ENCODE measurements at places on chromosomes 2 and 18. TPM values are rescaled to one million over a fixed set of nuclear protein-coding genes. Genes with fewer than 3 reads are reported as not detected.

DNA sequence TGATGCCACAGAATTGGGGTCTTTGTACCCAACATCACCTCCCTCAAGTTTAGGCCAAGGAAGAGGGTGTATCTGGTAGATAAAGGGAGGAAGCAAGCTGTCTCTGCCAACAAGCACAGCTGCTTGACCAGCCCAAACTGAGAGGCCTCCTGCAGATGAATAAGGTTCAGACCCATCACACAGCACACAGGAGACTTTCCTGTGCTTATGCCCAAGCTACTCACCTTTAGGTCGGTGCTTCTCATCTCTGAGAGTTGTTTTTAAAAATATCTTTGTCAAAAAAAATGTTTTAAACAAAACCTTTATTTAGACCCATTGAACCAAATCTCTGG lies 24.7 kb upstream of the SP3 start:
- H3K27ac ChIP-seq: peak overlapping the region; percentile 62
- no peaks in the 10 kb centered on the region for H3K27me3 ChIP-seq
- no peak for DNase-seq
- H3K36me3 ChIP-seq: no peaks in the 10 kb centered on the region

The MC2R gene
- not detected for total RNA-seq

The GEN1 gene
- total RNA-seq: 0.49 TPM

The MROH2A gene
- not detected for total RNA-seq

GRCh38 chr2:16657671-16658070 lies 8.0 kb downstream of the CYRIA start:
- peak overlapping the region; percentile 20 for H3K27ac ChIP-seq
- DNase-seq: no peak
- no peaks in the 10 kb centered on the region for H3K27me3 ChIP-seq
- H3K4me1 ChIP-seq: peaks cover 70% of the 10 kb centered on the region
- no peak overlapping the region for H3K4me3 ChIP-seq

GRCh38 chr2:65901756-65902155 lies 469.4 kb upstream of the SPRED2 start:
- H3K27ac ChIP-seq: no peak overlapping the region
- H3K36me3 ChIP-seq: no peaks in the 10 kb centered on the region
- peaks cover 13% of the 10 kb centered on the region for H3K4me1 ChIP-seq
- H3K27me3 ChIP-seq: no peaks in the 10 kb centered on the region
- H3K4me3 ChIP-seq: no peak overlapping the region

DNA sequence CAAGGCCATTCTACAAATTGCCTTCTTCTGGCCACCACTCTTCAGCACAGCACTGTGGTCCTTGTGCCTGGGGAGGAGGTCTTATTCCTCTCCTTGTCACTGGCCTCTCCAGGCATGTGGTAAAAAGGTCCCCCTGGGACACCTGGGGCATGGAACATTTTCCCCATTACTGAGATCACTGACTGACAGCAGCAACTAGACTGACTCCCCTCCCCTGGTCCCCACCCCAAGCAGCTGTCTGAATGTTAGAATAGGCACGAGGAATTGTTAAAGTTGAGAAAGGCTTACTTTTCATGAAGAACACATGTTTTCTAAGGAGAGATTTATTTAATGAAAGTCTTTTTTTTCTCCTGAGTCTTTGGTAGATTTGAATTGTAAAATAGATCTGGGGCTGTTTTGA lies 39.5 kb upstream of the RTN4 start:
- no peaks in the 10 kb centered on the region for H3K36me3 ChIP-seq
- no peak for DNase-seq
- H3K4me3 ChIP-seq: no peak overlapping the region
- H3K27me3 ChIP-seq: no peaks in the 10 kb centered on the region

The AMER3 gene
- total RNA-seq: 1.4 TPM

- no peak overlapping the region for H3K4me3 ChIP-seq
- no peaks in the 10 kb centered on the region for H3K36me3 ChIP-seq
Observed at GRCh38 chr18:49833814-49834213, 20.5 kb upstream of the ACAA2 start.

Measured in sigmoid colon (tissue), 7 donors.